ENCODE measurements at places on chromosomes 16 and 17. TPM values are rescaled to one million over a fixed set of nuclear protein-coding genes. Genes with fewer than 3 reads are reported as not detected.

DNA sequence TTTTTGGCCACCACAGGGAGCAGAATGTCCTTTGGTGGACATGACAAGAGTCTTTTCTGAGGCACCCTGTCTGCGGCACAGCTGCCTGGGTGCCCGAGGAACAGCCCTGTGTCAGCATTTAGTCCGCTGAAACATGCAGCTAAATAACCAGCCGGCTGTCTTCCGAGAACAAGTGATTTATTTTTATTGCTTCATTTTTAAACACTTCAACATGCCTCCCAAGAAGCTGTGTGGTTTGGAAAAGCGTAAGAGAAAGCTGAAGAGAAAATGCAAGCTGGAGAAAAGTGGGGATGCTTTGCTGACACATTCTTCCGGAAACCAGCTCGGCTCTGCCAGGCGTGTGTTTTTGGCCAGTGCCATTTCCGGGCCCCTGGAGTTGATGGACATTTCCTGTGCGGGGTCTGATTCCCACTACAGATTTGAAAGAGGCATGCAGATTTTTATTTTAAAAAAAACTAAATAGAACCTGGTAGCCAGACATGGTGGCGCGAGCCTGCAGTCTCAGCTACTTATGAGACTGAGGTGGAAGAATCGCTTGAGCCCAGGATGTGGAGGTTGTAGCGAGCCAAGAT is 94.7 kb downstream of the SEC14L1 start:
- peak; percentile 74 for DNase-seq

ITGAX gene
- total RNA-seq = not detected

DNA sequence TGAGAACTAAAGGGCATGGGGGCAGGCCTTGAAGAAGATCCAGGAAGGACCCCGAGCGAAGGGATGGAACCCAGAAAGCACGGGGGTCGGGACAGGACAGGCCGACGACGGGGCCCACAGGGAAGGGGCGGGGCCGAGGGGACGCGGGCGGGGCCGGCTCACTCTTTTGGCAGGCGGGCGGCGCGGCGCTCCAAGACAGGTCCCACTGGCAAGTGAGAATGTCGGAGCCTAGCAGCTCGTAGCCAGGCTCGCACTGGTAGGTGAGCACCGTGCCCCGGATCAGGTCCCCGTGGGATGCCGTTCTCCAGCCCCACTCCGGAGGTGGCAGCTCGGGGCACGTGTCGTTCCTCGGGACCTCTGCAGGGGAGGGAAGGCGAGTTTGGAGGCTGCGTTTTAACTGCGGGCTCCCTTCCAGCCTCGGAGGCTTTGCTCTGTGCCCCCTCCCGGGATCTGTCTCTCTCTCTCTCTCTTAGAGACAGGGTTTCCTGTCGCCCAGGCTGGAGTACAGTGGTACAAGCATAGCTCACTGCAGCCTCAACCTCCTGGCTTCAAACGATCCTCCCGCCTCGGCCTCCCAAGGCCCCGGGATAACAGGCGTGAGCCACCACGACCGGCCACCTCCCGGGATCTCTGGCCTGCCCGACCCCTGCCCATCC is 13.7 kb upstream of the CDIPT start:
- DNase-seq = no peak

- no peak for DNase-seq
Measured at GRCh38 chr17:31508288-31509094, 117.0 kb downstream of the RAB11FIP4 start.

DNA sequence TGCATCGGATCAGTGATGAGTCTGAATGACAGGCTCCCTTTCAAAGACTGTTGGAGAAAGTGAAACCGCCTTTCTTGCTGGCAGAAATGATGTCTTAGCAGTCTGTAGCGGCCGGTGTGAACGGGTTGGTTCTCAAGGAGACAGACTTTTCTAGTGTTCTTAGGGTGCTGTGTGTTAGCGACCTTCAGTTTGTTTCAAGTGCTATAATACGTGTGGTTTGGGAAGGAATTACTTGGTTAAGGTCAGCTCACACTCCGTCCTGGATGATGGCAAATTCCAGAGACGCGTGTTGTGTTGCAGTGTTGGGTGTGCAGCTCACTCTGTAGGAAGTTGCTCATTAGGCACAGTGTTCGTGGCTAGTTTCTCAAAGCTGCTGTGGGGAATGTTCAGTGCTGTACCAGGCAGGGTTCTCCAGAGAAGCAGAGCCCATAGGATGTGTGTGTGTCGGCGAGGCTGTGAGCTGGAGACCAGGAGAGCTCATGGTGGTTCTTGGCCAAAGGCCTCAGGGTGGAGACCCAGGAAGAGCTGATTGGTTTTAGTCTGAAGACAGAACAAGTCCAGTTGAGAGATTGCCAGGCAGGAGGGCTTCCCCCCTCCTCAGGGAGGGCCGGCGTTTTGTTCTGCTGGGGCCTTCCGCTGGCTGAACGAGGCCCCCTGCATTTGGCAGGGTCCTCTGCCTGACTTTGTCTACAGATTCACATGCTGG is 37.6 kb downstream of the ZNF750 start:
- DNase-seq = no peak

GRCh38 chr16:70781800-70782199 is 19.2 kb downstream of the VAC14 start:
- DNase-seq = no peak

GRCh38 chr17:43832168-43832975 is 574 bp downstream of the MPP3 start:
- DNase-seq = peak; percentile 68

DNA sequence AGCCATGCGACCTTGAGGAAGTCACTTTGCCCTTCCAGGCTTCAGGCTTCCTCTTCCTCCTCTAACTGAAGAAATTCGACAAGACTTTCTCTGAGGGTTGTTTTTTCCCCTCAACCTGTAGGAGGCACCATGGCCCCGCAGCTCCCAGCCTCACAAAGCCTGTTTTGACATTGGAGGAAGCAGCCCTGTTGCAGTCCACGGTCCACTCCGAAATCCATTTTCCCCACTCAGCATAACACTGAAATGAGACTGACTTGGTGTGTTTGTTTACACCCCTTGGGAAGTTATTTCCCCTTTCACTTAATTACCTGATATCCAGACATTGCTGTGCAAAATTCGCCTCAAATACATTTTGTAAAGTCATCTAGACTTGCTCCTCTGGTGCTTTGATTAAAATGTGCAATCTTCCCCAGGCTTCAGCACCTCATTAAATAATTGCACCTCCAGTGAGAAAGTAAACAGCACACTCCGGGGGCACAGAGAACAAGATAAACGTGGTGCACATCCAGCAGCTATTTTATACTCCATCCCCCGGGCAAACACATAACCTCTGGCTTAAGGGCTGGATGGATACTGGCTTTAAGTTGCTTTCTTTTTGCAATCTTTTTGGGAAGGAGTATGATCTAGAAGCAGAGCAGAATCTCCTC is 41.4 kb upstream of the PIRT start:
- no peak for DNase-seq

- no peak for DNase-seq
Measured at GRCh38 chr17:16939606-16940115, 32.3 kb downstream of the TNFRSF13B start.

MT4 gene
- total RNA-seq = not detected

UBB gene
- total RNA-seq = 1,635 TPM

OR3A3 gene
- not detected for total RNA-seq

FBXO31 gene
- 25.9 TPM for total RNA-seq

GRCh38 chr16:77190478-77191258 is at the start of gene MON1B:
MON1B (plus strand) TSS chr16:77191190; CDS start chr16:77191486, 296 bp downstream.
- peak; percentile 98 for DNase-seq

- DNase-seq = no peak
Measured at GRCh38 chr17:64152428-64153125, 22.6 kb upstream of the ERN1 start.

- DNase-seq = no peak
Measured at GRCh38 chr17:64449545-64449944, 630 bp downstream of the MILR1 start.

GRCh38 chr17:45940293-45940692 is 45.9 kb downstream of the MAPT start:
- DNase-seq = no peak

TLCD1 gene
- total RNA-seq = 9.0 TPM

DNA sequence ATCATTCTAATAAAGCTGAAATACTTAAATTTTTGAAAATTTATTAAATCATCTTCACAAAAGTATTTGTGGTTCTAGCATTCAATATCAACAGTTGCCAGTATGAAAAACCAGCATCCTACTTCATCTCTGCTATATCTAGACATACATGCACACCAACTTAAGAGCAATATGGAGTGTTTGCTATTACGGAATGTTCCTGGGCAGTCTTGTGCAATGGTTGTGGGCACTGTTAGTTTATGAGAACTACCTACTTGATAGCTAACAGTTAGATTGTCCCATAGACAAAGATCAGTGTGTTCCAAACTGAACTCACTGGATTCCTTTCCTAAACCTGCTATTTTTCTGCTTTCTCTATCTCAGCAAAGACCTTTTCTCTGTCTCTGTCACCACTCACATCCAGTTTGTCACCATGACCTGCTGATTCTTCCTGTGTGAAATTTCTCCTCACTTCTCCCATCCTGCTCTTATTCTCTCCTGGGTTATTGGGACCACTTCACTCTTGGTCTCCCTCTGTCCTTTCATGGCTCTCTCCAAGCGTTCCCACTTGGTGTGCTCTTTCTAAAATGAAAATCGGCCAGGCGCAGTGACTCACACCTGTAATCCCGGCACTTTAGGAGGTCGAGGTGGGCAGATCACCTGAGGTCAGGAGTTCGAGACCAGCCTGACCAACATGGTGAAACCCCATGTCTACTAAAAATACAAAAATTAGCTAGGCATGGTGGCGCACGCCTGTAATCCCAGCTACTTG is 27.7 kb downstream of the CNTROB start:
- DNase-seq = no peak

DNA sequence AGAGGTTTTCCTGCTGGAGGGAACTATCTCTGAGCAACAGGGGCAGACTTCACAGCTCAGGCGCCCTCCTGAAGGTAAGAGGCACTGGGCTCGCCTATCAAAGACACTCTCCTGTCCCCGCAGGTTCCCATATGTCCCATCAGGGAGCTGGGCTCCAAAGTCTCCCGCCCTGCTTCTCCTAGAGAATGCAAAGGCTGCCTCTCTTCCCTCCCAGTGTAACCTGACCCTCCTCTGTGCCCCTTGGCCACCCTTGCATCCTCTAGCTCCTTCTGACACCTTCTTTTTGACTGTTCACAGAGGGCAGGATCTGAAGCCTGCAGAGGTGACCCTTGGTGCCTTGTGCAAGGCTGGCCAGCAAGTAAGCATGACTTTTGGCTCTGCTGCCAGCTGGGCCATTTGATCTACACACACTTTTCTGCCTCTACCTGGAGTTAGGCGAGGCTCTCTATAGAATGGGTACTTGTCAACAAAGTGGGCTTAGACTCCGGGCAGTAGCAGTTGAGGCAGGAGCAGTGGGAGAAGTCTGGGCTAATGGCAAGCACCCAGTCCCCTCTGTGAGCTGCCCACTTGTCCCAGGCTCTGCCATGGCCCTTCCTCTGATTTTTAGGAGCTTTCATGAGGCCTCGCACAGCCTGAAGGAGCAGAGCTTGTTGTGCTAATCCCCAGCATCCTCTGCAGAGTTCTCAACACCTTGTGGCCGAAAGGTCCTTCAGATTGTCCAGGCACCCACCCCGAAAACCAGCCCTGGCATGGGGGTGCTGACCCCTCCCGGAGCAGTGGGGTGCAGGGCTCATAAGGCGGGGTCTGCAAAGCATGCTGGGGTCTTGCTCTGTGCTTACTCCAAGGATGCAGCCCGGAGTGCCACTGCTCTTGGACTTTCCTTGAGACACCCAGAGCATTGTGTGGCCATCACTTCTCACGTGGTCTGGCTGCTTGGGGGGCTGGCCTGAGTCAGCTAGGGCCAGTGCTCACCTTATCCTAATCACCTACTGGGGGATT is 122.9 kb downstream of the METRNL start:
- no peak for DNase-seq

IKZF3 gene
- not detected for total RNA-seq

CCDC144A gene
- 0.15 TPM for total RNA-seq

SNTB2 gene
- total RNA-seq = 49.6 TPM

- DNase-seq = no peak
Measured at GRCh38 chr16:56319376-56319775, 106.0 kb downstream of the AMFR start.

DNA sequence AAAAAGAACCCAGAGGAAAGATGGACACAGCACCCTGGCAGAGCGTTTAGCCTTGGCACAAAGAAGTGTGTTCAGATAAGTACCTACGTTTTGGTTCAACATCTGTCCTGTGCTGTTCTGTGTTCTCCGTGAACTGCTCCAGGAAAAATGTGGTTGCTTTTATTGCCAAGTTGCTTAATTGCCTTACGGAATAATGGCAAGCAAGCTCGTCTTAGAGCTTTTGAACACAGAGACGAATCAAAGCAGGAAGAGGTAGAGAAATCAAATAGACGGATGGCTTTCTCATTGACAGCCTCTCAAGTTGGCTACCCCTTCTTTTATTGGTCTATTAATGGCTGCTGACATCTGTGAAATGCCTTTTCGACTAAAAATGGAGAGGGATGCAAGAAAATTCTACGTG is 911.1 kb upstream of the EEF2KMT start:
- DNase-seq = no peak

- DNase-seq = no peak
Measured at GRCh38 chr17:17343896-17344506, 40.8 kb downstream of the NT5M start.

DNA sequence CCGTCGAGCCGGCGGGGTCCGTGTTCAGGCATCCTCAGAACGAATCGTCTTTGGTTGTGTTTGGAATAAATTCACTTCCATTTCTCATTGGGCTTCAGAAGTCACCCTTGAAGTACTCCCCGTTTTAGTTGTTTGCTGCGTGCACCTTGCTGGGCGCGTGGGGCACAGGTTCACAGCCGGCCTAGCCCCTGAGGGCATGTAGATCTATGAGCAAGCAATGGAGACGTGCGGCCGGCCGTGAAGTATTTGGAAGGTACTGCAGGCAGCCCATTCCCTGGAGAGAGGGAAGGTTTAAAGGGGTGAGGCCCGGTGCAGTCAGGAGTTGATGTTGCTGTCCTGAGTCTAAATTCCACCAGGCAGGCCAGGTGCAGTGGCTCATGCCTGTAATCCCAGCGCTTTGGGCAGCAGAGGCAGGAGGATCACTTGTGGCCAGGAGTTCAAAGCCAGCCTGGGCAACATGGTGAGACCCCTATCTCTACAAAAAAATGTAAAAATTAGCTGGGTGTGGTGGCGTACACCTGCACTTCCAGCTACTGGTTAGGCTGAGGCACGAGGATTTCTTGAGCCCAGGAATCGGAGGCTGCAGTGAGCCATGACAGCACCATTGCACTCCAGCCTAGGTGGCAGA is 714 bp downstream of the ACSF3 start:
- peak; percentile 3 for DNase-seq
